ENCODE measurements at places on chromosomes 7 and 10.

- no peak for DNase-seq
Measured at GRCh38 chr10:17682236-17682946, 38.4 kb downstream of the STAM start.

- DNase-seq, result no peak
Measured at GRCh38 chr10:74382663-74383062, 231.6 kb downstream of the ADK start.

DNA sequence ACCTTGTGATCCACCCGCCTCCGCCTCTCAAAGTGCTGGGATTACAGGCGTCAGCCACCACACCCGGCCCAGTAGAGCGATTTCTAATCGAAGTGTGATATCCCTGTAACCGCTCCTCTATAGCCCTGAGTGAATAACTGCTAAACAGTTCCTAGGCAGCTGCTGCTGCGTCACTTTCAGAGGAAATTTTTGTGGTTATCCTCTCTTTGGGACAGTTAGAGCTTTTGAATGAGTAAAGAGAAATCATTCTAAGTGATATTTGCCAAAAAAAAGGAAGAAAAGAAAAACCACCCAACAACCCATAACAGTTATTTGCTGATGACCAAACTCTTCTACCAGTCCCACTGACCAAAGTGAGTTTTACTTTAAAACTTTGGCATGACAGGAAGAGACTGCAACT is 59.9 kb downstream of the MKX start:
- DNase-seq, result no peak

- no peak for DNase-seq
Measured at GRCh38 chr10:58932126-58932525, 244.3 kb upstream of the PHYHIPL start.
